GM12878 (cell line): ENCODE measurements at places on chromosomes 6 and 20. TPM values are rescaled to one million over a fixed set of nuclear protein-coding genes. Genes with fewer than 3 reads are reported as not detected.

Gene ADTRP
- 0.72 and 0.75 TPM in 2 replicates for polyA plus RNA-seq

Gene CEP85L
- 8.2 and 8.8 TPM in 2 replicates for polyA plus RNA-seq

Gene CSNK2A1
- polyA plus RNA-seq, result 93.8 and 97.0 TPM in 2 replicates

Gene MED23
- 15.8 and 19.3 TPM in 2 replicates for polyA plus RNA-seq

- H3K27ac ChIP-seq, result no peak overlapping the region
- H3K27me3 ChIP-seq, result peaks cover 10% of the 10 kb centered on the region
- no peaks in the 10 kb centered on the region for H3K4me1 ChIP-seq
- H3K36me3 ChIP-seq, result no peaks in the 10 kb centered on the region
- DNase-seq, result no peak
Observed at GRCh38 chr20:64163776-64164122, 503 bp upstream of the MYT1 start.

GRCh38 chr6:10373642-10374359, 41.1 kb downstream of the TFAP2A start:
- no peaks in the 10 kb centered on the region for H3K27me3 ChIP-seq
- no peaks in the 10 kb centered on the region for H3K4me1 ChIP-seq
- DNase-seq, result no peak
- no peak overlapping the region for H3K27ac ChIP-seq
- no peaks in the 10 kb centered on the region for H3K36me3 ChIP-seq

GRCh38 chr6:73560853-73561407, 40.1 kb upstream of the EEF1A1 start:
- no peaks in the 10 kb centered on the region for H3K27me3 ChIP-seq
- peak overlapping the region; percentile 49; the same call in 1 of the 2 replicates for H3K4me3 ChIP-seq
- H3K4me1 ChIP-seq, result peaks cover 29% of the 10 kb centered on the region

DNA sequence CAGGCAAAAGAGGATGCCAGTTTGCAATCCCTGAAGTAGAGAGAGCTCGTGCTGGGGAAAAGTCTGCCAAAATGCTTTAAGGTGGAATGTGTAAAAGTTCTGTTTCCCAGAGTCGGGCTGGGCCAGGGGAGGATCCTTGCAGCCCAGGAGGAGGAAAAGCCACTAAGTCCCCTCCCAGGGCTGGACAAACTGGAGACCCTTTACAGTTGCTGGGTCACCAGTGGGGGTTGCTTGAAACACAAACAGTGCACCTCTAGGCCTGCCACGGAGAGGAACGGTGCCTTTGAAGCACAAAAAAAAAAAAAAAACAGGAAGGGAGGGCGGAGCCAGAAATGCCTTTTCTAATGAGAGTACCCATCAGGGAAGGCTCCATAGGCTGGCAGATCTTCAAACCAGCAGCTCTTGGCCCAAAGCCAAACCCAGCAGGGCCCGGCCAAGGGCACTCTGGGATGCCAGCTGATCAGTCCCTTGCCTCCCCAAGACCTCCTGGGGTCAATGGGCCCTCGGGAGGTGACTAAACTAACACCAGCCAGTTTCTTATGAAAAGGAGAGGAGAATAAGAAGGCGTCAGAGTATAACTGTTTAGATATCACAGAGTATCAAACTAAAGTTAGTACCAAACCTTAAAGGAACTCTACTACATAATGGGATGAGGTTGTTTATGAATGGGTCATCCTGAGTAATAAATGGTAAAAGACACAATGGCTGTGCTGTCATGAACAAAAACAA, 23.7 kb downstream of the HLA-A start:
- peak overlapping the region; percentile 66 for H3K4me3 ChIP-seq
- no peaks in the 10 kb centered on the region for H3K36me3 ChIP-seq
- H3K27me3 ChIP-seq, result no peaks in the 10 kb centered on the region
- peak overlapping the region; percentile 93 for H3K27ac ChIP-seq

GRCh38 chr6:107540465-107540857, 50.5 kb downstream of the SOBP start:
- no peaks in the 10 kb centered on the region for H3K4me1 ChIP-seq
- no peaks in the 10 kb centered on the region; the same call in 1 of the 2 replicates for H3K27me3 ChIP-seq
- H3K36me3 ChIP-seq, result no peaks in the 10 kb centered on the region
- DNase-seq, result no peak
- H3K4me3 ChIP-seq, result no peak overlapping the region
- no peak overlapping the region for H3K27ac ChIP-seq

DNA sequence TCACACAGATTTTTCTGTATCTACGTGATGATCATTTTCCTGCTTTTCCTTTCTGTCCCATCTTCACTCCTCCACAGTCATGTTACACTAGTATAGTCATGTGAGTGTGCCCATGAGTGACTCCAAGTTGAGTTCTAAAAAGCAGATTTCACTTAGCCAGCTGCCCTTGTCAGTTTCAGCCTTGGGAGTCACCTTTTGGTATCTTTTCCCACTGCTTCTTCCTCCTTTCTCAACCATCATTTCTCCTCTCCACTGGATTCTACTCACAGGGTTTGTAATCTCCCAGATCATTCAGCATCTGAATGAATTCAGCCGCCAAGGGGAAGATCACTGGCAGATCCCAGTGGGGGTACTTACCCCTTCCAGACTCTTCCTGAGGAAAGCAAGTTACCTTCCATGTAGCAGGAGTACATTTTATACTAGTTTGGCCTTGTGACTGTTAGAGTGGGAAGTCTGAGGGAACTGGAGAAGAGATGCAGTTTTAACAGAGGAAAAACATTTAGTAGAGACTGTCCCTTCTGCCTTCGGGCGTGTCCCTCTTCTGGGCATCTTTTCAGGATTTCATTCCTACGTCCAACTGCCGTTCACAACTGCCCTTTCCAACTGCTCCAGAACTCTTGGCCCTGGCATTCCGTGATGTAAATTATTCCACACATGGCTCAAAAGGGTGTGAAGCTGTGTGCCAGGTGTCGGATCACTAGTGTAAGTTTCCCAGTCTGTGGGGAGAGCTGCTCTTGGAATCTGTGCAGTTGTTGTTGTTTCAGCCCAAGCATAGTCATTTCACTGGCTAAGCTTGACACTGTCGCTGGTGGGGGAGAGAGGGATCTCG, 38.9 kb downstream of the BICRAL start:
- no peak overlapping the region for H3K4me3 ChIP-seq
- H3K4me1 ChIP-seq, result no peaks in the 10 kb centered on the region

DNA sequence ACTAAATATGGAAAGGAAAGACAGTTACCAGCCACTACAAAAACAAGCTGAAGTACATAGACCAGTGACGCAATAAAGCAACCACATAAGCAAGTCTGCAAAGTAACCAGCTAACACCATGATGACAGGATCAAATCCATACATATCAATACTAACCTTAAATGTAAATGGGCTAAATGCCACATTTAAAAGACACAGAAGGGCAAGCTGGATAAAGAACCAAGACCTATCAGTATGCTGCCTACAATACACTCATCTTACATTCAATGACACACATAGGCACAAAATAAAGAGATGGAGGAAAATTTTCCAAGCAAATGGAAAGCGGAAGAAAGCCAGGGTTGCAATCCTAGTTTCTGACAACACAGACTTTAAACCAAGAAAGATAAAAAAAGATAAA, 24.1 kb downstream of the HLA-C start:
- H3K4me1 ChIP-seq, result no peaks in the 10 kb centered on the region
- H3K36me3 ChIP-seq, result no peaks in the 10 kb centered on the region
- H3K4me3 ChIP-seq, result no peak overlapping the region

GRCh38 chr6:15265787-15266186, 19.9 kb downstream of the JARID2 start:
- peak overlapping the region; percentile 62 for H3K27ac ChIP-seq
- no peaks in the 10 kb centered on the region for H3K27me3 ChIP-seq
- H3K36me3 ChIP-seq, result peaks cover 5% of the 10 kb centered on the region; the same call in 1 of the 2 replicates
- H3K4me3 ChIP-seq, result peak overlapping the region; percentile 26; the same call in 1 of the 2 replicates
- H3K4me1 ChIP-seq, result peaks cover 61% of the 10 kb centered on the region
- DNase-seq, result no peak

GRCh38 chr20:43389211-43389610, 68.5 kb upstream of the SRSF6 start:
- H3K4me3 ChIP-seq, result no peak overlapping the region
